Anterior cingulate cortex (tissue), 58 donors: ENCODE measurements at places on chromosomes 5 and 9.

- no peak for DNase-seq
Measured at GRCh38 chr5:149903404-149903803, 41.2 kb downstream of the PDE6A start.

- no peak for DNase-seq
Measured at GRCh38 chr5:2221450-2221849, 338.7 kb upstream of the IRX4 start.

- DNase-seq = peak; percentile 46
Measured at GRCh38 chr5:148469501-148469935, 85.8 kb downstream of the FBXO38 start.

DNA sequence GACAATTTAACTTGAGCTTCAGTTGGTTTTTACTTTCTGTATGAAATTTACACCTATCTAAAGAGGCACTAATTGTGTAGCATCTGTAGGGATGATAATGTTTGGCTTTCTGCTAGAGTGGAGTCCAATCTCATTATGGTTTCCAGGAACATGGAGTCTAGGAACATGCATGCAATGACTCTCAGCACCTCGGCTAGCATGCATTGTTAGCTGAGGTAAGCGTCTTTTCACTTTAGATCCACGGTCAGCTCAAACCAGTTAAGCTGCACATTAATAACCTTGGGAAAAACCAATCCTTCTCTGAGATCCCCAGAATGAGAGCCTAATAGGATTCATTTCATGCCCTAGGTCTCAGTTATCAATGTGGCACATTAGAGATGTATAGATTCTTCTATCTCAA is 7.8 kb upstream of the GDA start:
- no peak for DNase-seq

- DNase-seq = no peak
Measured at GRCh38 chr5:2094616-2094995, 211.9 kb upstream of the IRX4 start.

GRCh38 chr5:9222054-9222976 is 323.6 kb downstream of the SEMA5A start:
- no peak for DNase-seq

GRCh38 chr9:120755810-120756434 is 37.3 kb downstream of the FBXW2 start:
- peak; percentile 28 for DNase-seq

DNA sequence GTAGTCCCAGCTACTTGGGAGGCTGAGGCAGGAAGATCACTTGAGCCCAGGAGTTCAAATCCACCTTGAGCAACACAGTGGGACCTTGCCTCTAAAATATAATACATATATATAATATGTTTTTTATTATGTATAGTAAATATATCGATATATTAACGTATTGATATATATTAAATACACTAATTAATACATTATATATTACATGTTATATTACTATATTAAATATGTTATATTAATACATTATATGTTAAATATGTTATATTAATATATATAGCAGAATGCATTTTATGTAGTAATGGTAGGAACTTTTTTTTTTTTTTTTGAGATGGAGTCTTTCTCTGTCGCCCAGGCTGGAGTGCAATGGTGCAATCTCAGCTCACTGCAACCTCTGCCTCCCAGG is 18.1 kb upstream of the BNC2 start:
- DNase-seq = no peak

GRCh38 chr9:27247756-27248155 is 49.2 kb downstream of the EQTN start:
- peak; percentile 8 for DNase-seq

DNA sequence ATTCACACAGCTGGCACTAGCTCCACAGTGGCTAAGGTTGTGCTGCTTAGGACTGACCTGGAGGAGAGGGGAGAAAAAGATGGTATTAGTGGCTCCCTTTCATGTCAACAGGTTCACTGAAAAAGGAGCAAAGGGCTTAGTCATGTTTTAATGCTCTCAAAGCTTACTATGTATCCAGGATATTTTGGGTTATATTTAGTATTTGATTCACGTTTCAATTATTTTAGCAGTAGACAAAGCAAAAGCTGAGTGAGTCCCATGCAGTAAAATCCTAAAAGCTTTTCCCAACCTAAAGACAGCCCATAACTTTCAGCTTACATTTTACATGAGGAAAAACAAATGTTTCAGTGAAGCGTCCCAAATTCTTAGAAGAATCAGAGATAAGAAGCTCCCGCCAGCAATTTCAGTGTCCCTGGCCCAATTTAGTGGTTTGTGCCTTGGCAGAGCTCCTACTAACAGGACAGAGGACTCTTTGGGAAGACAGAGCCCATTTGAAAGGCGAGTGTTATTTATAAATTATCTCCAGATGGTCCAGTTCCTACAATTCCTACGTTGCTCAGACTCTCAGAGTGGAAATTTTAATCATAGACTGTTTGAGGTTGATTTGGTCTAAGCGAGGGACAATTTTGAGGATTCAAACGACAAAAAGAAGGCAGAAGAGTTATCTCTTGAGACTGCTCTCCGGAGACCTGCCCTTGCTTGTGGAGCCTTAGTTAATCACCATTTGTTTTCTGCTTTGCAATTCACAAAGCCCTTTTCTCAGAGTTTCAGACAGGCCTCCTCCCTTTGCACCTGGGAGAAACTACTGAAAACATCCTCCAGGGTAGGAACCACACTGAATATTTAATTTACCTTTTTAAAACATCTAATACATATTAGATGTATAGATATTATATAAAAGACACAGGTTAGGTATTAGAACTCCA is 225.0 kb upstream of the ANKRD55 start:
- DNase-seq = no peak

- no peak for DNase-seq
Measured at GRCh38 chr5:186091-187041, 4.9 kb upstream of the LRRC14B start.
